ENCODE measurements at places on chromosomes 11 and 22. TPM values are rescaled to one million over a fixed set of nuclear protein-coding genes. Genes with fewer than 3 reads are reported as not detected.

CCDC188 gene
- 0.10 TPM for total RNA-seq

PHF21B gene
- total RNA-seq, result not detected

SMIM35 gene
- total RNA-seq, result not detected

CD44 gene
- total RNA-seq, result 461 TPM

TRIM51 gene
- not detected for total RNA-seq

CSKMT gene
- 3.6 TPM for total RNA-seq

TECTA gene
- 0.50 TPM for total RNA-seq

SF1 gene
- total RNA-seq, result 38.4 TPM

TRIM29 gene
- 0.69 TPM for total RNA-seq

HEPN1 gene
- not detected for total RNA-seq

KRTAP5-8 gene
- total RNA-seq, result not detected

PLCB3 gene
- total RNA-seq, result 29.7 TPM

- no peak for DNase-seq
These were observed 98.8 kb downstream of the GGTLC2 start for GRCh38 chr22:22743128-22743760.

GRCh38 chr22:25774575-25775026 lies 32.6 kb downstream of the MYO18B start:
- DNase-seq, result no peak

GRCh38 chr22:46887978-46888377 lies 125.5 kb downstream of the TBC1D22A start:
- DNase-seq, result no peak

DNA sequence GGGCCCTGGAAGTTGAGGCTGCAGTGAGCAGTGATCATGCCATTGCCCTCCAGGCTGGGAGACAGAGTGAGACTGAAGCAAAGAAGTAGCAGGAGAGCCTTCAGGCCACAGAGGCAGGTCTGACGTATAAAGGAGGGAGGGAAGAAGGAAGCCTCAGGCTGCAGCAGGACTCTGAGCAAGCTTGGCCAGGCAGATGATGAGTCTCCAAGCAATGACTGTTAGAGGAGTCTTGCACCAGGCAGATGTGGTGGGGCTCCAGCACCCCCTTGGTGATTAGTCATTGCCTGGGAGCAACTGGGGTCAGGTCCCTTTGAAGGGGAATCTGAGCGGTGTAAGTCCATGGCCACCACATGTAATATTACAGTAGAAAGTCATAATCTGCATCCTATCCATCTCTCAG lies 36.6 kb upstream of the NFAM1 start:
- DNase-seq, result no peak

DNA sequence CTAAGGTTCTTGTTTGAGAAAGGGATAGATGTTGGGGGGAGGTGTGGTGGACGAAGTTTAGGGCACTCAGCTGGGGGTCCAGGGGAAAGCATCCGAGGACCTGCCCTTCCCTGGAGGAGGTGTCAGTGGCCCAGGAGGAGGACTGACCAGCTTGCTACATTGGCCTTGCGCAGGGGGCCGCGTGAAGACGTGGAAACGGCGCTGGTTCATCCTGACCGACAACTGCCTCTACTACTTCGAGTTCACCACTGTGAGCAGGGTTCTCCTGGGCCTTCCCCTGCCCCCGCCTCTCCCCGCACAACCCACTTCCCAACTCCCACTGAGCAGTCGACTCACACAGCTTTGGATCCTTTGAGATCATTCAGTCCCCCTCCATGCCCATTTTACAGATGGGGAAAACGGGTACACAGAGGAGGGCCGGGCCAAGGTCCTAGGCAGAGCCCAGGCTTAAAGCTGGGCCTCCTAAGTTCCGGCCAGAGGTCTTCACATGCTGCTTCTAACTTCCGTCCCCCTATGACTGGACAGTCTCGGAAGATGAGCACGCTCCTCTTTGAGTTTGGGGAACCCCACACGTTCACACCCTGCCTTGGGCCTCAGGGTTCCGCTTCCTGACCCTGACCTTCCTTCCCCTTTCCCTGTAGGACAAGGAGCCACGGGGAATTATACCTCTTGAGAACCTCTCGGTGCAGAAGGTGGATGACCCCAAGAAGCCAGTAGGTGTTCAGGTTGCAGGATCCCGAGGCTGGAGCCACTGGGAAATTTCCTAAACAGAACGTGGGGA lies 28.7 kb downstream of the CYTH4 start:
- no peak for DNase-seq

- no peak for DNase-seq
These were observed 147.0 kb upstream of the B3GAT1 start for GRCh38 chr11:134558916-134559601.

- DNase-seq, result no peak
These were observed 2.6 kb downstream of the ACER3 start for GRCh38 chr11:76863196-76863777.

DNA sequence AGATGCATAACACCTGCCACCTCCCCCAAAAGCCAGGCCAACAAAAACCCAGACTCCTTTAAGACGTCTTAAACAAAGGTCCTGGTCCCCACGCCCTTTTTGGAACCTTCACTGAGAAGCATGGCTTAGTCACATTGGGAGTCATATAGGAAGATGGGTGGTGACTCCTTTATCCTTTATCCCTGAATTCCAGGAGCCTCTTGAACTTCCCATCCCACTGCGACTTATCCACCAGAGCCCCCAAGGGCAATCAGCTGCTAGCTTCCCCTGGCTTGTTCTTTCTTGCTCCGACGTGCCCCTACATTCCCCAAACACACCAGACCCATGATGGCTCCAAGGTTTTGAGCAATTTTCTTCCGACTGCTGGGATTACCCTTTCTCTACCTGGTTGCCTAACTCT lies 567.0 kb upstream of the CADM1 start:
- DNase-seq, result no peak

- peak; percentile 80 for DNase-seq
These were observed 13.1 kb downstream of the USP2 start for GRCh38 chr11:119368121-119369034.

- DNase-seq, result no peak
These were observed 48.1 kb downstream of the SPON1 start for GRCh38 chr11:14010665-14011064.

DNA sequence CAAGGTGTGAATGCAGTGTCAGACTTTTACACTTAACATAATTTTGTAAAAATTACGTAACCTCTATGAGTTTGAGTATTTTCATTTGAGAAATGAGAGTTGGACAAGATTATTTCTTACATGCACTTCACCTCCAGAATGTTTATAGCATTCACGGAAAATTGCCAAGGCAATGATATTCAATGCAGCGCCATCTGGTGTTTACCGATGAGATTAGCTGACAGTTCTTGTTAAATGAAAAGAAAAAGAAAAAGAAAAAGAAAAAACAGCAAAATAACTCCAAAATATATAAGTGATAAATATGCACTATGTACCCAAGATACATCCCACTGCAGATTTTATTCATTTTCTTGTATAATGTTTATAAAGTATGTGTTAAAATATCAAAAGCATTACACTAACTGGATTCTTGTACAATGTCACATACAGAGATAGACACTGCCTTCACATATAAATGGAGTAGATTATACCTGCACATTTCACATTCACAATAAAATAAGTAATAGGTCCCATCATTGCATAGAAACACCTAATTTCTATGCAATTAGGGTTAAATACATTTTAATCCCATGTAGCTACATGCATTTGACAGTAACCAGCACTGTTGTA lies 976.3 kb upstream of the FAT3 start:
- DNase-seq, result peak; percentile 36

GRCh38 chr11:132106096-132106982 lies 735.9 kb downstream of the NTM start:
- no peak for DNase-seq

- no peak for DNase-seq
These were observed 238.4 kb downstream of the TBC1D22A start for GRCh38 chr22:47000888-47001287.

DNA sequence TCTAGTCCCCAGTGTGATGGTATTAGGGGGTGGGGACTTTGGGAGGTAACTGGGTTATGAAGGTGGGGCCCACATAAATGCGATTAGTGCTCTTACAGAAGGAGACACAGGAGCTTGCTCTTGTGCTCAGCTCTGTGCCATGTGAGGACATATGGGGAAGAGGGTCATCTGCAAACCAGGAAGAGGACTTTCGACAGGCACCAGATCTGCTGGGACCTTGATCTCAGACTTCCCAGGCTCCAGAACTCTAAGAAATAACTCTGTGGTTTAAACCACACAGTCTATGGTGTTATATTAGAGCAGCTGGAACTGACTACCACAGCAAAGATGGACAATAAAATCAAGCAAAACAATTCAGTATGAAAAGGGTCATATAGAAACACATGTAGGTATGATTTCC lies 26.7 kb downstream of the NNMT start:
- no peak for DNase-seq

- no peak for DNase-seq
These were observed 830.3 kb downstream of the TBC1D22A start for GRCh38 chr22:47592791-47593190.

DNA sequence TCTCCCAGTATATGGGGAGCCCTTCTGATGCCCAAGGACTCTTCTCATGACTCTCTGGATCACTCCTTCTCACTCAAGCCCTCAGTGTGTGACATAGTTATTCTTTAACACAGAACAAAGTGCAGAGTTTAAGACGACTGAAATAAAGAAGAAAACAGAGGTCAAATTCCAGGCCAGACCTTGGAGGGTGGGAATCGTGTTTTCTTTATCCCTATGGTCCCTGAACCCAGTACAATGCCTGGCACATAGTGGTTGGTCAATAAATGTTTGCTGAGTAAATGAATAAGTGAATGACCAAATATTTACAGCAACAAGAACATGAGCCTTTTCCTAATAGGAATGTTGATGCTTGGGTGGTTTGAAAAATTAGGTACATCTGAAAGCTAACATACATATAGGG lies 28.8 kb downstream of the VSTM5 start:
- peak; percentile 58 for DNase-seq

GRCh38 chr11:118705791-118706545 lies 26.5 kb upstream of the TREH start:
- DNase-seq, result no peak

GRCh38 chr11:58028687-58029411 lies 1.9 kb upstream of the OR6Q1 start:
- DNase-seq, result peak; percentile 97

- DNase-seq, result no peak
These were observed 8.1 kb upstream of the SLC22A12 start for GRCh38 chr11:64582885-64583284.

GRCh38 chr11:56932572-56933220 lies 56.0 kb upstream of the OR5AK2 start:
- peak; percentile 74 for DNase-seq

DNA sequence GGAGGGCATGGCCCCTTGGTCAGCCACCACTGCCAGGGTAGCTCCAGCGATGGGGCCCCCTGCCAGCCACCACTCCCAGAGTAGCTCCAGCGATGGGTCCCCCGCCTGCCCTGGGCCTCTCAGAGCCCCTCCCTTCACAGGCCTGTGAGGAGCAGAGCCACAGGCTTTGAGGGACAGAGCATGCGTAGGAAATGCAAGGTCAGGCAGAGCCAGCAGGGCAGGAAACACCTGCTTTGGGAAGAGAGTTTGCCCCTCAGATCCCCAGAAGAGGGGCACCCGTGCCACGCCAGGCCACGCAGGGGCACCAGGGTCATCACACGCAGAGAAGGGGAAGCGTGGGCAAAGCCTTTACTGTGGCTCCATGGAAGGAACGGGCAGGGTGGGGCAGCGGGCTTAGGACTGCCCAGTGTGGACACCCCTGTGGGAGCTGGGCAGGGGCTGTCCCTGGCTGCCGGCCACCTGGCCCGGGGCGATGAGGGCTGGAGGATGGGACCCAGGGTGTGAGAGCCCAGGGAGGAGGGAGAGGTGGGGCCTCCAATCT lies 477.8 kb downstream of the BRD1 start:
- no peak for DNase-seq

- no peak for DNase-seq
These were observed 1155.3 kb downstream of the BRD1 start for GRCh38 chr22:48672387-48672786.
